ENCODE measurements at places on chromosomes 7 and 10.

GRCh38 chr10:79306644-79307220, 40.5 kb upstream of the PPIF start:
- DNase-seq, result no peak

GRCh38 chr10:84140036-84140379, 699 bp downstream of the GHITM start:
- DNase-seq, result no peak

DNA sequence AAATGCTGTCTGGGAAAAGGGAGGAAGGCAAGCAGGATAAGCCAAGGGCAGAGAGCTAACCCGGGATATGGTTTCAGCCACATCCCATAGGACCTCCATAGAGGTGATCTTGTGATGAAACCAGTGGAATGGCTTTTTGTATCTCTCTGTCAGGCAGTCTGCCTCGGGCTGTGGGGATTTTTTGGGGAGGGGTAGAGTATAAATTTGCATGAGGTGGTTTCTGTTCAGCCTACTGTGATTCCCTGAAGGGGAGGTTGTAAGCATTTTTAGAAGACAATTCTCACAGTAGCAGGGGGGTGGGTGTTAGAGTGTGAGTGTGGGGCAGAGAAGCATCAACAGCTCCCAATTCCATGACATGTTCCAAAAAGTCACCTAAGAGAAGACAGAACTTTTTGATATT, 11.8 kb downstream of the OR9A2 start:
- no peak for DNase-seq

DNA sequence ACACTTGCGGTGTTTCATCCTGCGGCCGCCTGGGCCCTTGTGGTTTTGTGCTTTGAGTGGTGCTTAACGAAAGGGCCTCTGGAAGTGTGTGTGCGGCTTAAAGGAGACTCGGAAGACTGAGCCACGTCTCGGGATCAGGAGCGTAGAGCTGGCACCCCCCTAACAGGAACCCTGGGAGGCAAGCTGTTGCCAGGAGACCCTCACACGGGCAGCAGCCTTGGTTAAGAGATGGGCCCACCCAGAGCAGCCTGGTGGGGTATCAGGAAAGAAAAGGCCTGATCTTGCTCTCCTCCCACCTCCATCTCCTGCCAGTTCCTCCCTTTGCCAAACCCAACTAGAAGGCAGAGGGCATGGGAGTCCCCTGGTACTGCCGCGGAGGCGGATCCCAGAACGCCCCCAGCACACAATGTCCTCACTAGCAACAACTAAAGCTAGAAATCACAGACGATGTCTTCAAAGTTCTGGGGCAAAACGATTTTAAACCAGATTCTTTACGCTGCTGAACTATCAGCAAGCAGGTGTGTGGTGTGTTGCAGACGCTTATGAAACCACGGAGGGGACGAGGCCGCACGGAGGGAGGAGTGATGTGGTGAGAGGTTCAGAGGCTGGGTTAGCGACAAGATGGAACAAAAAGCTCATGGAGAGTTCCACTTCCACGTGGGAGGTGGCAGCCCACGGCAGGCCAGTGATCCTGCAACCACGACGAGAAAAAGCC, 67.0 kb upstream of the INPP5A start:
- DNase-seq, result no peak

DNA sequence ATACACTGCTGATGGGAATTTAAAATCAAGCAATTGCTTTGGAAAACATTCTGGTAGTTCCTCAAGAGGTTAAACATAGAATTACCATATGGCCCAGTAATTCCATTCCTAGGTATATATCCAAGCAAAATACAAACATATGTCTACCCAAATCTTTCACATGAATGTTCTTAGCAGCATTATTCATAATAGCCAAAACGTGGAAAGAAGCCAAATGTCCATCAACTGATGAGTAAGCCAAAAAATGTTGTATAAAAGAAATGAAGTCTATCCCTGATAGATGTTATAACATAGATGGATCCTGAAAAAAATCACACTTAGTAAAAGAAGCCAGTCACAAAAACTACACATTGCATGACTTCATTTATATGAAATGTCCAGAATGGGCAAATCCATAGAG, 893.0 kb downstream of the SORCS3 start:
- no peak for DNase-seq

GRCh38 chr7:77454802-77455201, 38.7 kb upstream of the GSAP start:
- DNase-seq, result no peak

- DNase-seq, result no peak
These were observed 85.9 kb downstream of the TRIL start for GRCh38 chr7:28872226-28872625.

- no peak for DNase-seq
These were observed 765 bp upstream of the LCOR start for GRCh38 chr10:96831200-96831866.

DNA sequence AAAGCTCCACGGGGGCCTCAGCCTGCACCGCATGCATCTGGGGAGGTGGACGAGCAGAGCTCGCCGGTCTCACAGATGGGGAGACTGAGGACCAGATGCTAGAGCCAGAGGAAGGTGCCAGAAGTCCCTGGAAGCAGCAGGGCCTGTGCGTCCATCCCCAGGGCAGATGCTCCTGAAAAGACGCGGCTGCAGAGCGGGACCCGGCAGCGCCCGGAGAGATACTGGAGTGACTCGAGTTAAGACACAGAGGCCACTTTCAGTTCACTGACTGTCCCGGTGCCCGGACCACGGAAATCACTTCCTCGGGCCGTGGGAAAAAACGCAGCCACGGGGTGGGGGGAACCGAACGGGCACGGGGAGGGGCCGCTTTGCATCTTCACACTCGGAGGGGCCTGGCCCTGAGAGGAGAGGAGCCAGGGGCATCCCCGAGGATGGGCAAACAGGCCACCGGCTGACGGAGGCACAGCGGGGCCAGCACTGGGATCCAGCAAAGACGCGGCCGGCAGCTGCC, 85.4 kb downstream of the FOXL3 start:
- DNase-seq, result no peak

- no peak for DNase-seq
These were observed 33.4 kb downstream of the XPNPEP1 start for GRCh38 chr10:109889867-109890266.

DNA sequence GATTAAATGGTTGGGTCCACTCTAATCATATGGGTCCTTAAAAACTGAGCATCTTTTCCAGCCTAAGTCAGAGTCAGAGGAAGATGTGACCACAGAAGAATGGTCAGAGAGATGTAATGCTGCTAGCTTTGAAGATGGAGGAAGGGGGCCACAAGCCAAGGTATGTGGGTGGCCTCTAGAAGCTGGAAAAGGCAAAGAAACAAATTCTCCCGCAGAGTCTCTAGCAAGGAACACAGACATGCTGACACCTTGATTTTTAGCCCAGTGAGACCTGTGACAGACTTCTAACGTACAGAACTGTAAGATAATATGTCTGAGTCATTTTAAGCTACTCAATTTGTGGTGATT, 1.5 kb upstream of the EXOC6 start:
- DNase-seq, result no peak

- no peak for DNase-seq
These were observed 81.1 kb downstream of the ZMIZ1 start for GRCh38 chr10:79149662-79150443.
